Effector memory CD4-positive, alpha-beta T cell (primary cell): ENCODE measurements at places on chromosomes 2 and 18.

DNA sequence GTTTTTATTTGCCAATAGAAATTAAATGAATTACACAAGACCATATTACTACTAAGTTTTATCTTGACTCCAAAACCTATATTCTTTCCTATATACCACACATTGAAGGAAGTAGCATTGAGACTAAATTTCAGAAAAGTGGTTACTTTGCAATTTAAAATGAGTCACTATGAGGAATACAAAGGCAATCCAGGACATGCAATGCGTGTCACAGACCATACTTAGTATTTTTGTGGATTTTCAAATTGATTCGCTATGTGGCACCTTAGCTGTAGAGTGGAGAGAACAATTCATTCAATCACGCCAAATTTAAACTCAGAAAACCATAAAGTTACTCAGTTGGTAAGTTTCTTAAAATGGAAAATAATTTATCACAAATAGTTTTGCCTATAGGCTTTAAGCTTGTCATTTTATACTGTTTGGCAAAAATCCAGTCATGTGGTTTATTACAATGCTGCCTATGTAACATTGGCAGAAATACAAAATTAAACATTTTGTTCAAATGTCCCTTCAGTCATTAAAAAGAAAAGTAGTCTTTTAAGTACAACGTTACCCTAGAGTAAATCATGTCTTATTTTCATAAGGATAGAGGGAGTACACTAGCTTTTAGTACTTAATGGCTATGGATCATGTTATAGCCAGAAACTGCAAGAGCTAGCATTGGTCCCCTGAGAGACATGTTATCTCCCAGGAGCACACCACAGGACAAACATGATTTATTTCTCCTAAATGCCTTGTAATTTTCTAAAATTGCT, 222.8 kb upstream of the CDH7 start:
- no peak for DNase-seq

GRCh38 chr2:98519156-98519555, 74.5 kb downstream of the INPP4A start:
- no peak for DNase-seq

DNA sequence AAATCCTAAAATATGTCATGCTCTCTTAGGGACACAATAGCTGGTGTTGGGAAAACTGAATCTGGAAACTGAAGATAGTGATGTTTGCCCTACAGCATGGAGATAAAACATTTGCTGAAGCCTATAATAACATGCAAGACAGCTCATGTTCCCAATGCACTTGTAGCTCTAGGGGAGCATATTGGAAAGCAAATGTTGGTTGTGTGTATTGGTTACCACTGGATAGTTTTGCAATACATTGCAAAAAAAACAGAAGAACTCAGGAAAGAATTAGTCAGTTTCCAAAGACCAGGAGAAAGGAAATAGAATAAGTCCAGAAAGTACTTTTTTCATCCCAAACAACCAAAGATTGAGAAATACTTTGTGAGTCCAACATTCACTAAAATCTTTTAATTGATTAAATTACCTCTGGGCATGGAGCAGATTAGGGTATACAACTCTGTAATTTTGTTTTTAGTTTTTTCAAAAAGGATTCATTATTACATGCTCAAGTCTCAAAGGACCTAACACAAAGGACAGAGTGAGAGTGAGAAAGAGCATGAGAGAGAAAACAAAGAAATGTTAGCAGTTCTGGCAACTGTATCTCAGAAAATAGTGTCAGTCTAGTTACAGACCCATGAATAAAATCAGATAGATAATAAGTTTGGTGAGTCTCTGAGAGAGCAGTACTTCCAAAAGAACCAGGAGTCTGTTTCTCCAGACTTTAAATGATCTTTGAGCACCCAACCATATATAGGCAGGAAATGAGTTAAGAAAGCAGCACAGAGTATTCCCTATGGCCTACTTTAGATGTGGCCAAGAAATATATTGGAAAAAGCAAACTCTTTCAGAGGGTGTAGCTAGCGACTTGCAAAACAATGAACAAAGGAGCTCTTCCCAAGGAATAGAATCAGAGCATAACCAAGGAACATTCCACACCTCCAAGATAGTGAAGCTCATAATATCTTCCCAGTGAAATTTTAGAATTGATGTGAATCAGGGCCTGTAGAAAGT, 36.6 kb upstream of the COL3A1 start:
- no peak for DNase-seq

- DNase-seq: no peak
Measured at GRCh38 chr18:13548966-13549879, 177.1 kb downstream of the FAM210A start.

GRCh38 chr18:25650201-25650941, 298.4 kb upstream of the ZNF521 start:
- no peak for DNase-seq

- no peak for DNase-seq
Measured at GRCh38 chr18:3444954-3445353, 5.0 kb upstream of the TGIF1 start.
